AG04450 (cell line): ENCODE measurements at places on chromosomes 2 and 18. TPM values are rescaled to one million over a fixed set of nuclear protein-coding genes. Genes with fewer than 3 reads are reported as not detected.

MREG gene
- polyA plus RNA-seq: 2.3 and 2.6 TPM in 2 replicates

MAP3K20 gene
- 59.8 and 74.6 TPM in 2 replicates for polyA plus RNA-seq

GRCh38 chr2:223001797-223002175 is 50.2 kb upstream of the KCNE4 start:
- DNase-seq: no peak

DNA sequence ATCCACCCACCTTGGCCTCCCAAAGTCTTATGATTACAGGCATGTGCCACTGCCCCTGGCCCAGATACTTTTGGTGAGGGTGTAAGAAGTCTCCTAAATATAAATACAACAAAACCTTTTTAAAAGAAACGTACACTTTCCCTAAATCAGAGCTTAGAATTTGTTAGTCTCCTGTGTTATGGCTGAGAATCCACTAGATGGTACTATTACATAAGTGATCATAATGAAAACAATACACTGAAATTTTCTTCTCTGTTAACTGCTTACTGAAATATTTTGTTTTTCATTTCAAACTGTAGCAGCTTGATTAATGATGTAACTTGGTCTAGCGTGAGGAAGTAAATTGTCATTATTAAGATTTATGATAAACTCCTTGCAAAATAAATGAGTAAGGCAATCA is 74.8 kb upstream of the FAM98A start:
- DNase-seq: no peak

DNA sequence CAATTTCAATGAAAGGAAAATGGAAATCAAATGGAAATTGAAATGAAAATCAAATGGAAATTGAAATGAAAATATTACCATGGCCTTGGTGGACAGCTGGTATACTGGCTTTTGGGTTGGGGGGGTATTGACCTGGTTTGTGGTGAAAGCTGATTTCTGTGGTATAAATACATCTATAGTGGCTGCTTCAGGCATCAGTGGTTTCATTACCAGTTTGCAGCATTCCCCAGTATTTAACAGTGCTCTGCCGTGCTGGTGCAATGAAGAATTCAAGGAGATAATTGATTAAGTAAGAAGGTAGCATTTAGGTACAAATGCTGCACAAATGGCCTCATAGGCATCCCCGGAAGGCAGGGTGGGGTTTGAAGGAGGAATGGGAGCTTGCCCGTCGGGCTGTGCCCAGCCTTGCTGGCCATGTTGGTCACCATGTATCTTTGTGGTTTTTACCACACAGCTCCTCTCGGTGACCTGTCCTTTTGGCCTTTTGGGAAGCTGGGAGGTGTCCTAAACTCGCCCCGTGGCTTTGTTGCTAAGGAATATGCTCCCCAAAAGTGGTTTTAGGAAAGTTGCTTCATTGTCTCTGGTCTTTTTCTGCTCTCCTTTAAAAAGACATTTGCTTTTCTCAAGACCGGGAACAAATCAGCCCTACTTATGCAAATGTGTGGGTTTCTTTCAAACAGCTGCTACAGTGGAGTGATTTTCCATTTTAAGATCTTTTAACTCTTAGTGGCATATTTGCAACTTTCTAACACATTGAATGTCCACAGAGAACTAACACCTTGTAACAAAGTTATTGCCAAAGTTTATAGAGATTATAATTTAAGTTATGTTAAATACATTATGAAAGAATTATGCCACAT is 28.6 kb downstream of the SNTG2 start:
- no peak for DNase-seq
